Activated naive CD8-positive, alpha-beta T cell treated with anti-CD3 and anti-CD28 coated beads, Interleukin-2, amount 10 ng/mL, durations not matched to agents 7 days and 5 days (primary cell): ENCODE measurements at places on chromosomes 2 and 18.

- DNase-seq, result no peak
These were observed 912.5 kb upstream of the CRIM1 start for GRCh38 chr2:35443087-35443486.

GRCh38 chr2:108921096-108922030, 67.7 kb downstream of the EDAR start:
- no peak for DNase-seq

DNA sequence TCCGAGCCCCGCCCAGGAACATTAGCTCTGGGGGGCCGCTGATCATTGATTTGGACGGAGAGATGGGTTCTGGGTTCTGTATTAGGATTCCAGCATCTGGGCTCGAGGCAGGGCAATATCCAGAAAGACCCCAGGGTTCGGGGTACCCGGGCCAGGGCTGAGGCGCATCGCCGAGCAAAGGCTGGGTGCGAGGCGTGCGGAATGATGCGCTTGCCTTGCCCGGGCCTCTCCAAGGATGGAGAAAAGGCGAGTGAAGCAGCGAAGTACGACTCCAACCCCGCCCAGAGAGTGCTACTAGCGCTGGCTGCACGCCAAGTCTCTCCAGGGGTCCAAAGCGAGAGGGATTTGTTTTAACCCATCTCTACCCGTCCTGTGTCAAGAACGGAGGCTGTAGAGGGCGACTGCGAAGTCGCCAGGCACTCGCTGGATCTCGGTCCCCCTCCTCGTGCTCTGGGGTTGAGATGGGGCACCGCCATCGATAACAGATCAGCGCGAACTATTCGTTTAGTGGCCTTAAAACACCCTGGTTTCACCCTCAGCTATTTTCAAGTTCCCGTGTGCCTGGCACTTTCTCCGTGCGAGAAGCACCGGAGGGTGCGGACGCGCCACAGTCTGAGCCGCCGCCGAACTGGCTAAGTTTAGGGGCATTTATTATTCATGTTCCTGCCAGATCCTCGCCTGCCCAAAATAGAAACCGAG, 1.9 kb downstream of the ADCYAP1 start:
- DNase-seq, result peak; percentile 34

DNA sequence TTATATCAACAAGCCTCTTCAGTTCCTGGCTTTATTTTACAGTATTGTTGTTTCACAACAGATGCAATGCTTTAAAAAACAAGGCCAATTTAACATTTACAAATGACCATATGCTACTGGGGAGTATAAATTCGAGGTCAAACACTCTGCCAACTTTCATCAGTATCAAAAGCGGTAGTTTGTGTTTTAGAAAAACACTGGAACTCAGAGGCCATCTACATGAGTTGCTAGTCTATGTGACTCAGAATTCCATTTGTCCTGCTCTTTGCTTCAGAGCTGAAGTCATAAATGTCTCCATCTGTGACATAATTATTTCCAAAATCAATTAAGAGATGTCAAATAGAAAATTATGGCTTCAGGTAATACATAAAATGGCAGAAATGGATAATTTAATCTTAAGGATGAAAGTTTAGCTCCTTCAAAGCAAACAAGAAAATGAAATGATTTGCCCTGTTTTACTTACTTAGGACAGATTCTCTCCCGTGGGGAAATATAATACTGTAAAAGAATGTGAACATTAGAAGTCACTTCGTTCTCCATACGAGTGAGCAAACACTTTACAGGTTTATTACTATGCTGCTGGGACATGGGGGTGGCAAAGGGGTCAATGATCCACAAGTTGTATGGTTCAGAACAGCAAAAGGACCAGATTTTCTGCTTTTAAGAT, 3.7 kb downstream of the MEX3C start:
- no peak for DNase-seq

- DNase-seq, result no peak
These were observed 732.3 kb upstream of the CELF4 start for GRCh38 chr18:38297910-38298309.

- no peak for DNase-seq
These were observed 174.2 kb upstream of the OSR1 start for GRCh38 chr2:19532547-19533196.

- DNase-seq, result no peak
These were observed 177.8 kb downstream of the KIAA1328 start for GRCh38 chr18:37006742-37007141.

GRCh38 chr2:85763132-85763531, 9.3 kb downstream of the ATOH8 start:
- no peak for DNase-seq

GRCh38 chr2:219119422-219120043, 41.1 kb downstream of the NHEJ1 start:
- peak; percentile 49 for DNase-seq

- DNase-seq, result peak; percentile 24
These were observed 137.1 kb downstream of the CTIF start for GRCh38 chr18:48675912-48676311.

GRCh38 chr2:201932511-201932910, 101.1 kb upstream of the FZD7 start:
- DNase-seq, result no peak

GRCh38 chr18:12271376-12272235, 17.4 kb downstream of the CIDEA start:
- peak; percentile 75 for DNase-seq

DNA sequence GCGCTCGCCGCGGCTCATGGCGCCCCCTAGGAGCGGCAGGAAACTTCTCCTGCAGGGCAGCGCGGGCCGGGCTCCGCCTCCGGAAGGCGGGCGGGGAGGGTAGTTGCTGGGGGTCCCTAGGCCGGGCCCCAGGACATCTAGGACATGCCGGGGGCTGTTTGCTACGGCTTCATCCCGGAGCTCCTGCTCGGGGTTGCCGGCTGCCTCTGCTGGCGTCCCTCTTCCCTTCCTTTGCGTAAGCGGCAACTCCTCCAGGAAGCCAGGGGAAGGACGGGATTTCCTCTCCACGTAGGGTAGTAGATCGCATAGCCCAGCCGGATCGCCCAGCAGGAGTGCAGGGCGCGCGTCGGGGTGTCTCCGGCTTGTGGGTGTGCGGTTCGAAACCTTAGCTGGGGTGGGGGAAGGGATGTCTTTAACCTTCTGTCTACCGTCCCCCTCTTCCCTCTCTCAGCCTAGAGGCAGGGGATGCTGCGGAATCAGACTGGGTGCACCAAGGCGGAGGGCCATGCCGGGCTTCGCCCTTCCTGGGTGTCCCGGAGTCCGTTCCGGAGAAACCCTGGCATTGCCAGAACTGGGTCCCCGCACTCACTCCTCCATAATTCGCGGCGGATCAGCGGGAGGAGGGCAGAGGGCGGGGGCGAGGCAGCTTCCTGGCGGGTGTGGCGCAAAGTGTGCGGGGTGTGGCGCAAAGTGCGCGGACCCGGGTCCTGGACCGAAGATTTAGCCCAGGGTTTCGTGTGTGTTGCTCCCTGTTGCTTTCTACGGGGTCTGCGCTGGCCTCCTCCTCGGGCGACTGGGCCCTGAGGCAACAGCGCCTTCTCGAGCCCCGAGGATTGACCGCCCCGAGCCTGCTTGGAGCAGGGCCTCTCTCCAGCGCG, 12.2 kb upstream of the SKOR2 start:
- DNase-seq, result no peak

- no peak for DNase-seq
These were observed 111.1 kb downstream of the MEP1B start for GRCh38 chr18:32300914-32301313.

- DNase-seq, result no peak
These were observed 40.2 kb downstream of the MYOM1 start for GRCh38 chr18:3179430-3180089.

GRCh38 chr2:949384-950079, 1.1 kb upstream of the SNTG2 start:
- no peak for DNase-seq

DNA sequence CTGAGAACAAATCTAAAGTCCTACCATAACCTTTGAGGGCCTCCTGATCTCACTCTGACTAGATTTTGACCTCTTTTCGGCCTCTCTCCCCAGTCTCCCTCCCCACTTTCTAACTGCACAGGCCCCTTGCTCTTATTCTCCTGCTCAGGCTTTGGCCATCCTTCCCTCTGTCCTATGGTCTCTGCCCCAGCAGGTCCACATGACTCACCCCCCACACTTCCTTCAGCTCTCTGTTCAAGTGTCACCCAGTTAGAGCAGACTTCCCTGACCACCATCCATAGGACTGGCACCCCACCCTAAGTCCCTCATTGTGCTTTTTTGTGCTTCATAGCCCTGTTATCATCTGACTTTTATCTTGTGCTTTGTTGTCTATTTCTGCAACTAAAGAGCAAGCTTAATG, 41.2 kb upstream of the NT5C1B start:
- DNase-seq, result no peak

GRCh38 chr2:176647325-176648165, 378.3 kb downstream of the MTX2 start:
- no peak for DNase-seq

DNA sequence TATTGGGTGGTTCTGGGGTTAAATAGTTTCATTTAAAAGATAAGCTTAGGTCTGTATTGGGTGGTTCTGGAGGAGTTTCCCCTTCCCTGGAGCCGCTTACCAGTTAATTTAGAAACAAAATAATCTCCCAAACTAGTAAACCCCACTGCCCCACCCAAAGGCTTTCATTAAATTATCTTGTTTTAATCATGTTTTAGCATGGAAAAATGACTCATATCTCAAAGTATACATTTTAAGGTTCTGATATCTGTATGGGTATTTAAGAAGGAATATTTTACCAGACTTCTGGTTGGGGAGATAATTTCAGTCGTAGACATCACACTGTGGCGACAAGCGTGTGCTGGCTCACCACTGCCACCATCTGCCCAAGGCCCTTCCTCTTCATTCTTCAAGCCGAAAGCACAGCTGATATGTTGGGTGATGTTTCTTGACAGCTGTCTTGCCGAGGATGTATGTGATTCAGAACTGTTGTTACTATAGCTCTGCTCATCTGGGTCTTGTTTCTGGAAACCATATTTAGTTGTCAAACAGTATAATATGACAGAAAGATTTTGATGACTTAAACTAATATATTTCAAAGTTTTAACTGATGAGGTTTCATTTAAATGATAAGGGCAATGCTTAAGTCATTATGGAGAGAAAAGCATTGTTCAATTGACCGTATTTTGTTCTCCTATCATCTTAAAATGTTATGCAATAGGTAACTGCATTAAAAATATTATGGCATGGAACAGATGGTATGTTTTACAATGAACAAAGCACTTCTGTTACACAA, 5.1 kb downstream of the FIGLA start:
- DNase-seq, result no peak

DNA sequence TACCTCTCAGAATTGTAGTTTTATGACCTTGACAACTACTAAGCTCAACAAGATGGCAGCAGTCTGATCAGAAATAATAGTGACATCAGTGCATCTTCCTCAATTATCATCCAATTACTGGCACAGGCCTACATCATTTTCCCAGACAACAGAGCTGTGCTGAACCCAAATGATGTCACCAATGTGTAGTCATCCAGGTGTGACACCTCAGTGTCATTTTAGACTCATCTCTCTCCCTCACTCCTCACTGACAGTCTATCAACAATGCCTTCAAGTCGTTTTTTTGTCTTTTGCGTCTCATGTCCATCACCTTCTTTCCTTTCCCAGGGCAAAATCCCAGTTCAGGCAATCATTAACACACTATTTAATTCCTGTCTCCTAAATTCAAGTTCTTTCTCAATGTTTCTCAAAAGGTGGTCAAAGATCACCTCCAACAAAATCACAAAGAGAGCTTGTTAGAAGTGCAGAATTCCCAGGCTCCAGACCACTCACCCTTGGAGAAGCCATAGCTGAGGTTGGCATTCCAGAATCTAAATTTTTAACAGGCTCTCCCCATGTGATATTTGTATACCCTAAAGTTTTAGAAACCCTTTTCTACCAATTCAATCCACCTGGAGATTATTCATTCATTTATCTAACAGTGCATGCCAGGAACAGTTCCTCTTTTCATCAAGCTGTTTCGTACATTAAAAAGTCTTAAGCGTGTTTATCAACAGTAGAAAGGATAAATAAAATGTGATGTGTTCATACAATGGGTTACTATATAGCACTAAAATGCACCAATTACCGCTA, 125.3 kb upstream of the KLF7 start:
- no peak for DNase-seq

DNA sequence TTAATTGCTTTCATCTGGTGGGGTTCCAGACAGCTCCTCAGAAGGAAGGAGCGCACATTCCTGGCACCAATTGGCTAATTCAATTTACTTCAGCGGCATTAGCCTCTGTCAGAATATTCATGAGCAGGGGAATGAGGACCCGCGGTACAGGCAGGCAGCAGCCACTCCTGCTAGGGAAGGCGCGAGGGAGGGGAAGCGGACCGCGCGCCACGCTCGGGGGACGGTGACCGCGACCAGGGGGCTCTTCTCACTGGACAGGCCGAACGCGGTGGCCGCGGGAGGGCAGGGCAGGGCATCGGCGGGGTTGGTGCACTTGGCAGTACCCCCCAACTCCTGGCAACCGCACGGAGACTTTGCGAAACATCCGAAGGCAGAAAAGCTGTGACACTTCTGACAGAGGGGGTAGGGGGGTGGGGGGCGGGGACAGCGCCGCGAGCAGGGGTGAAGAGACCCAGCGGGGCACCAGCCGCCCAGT, at the start of gene CDH20:
TSS of gene CDH20 (plus strand) at position 160 of the 475 bp plus-strand sequence.
- DNase-seq, result no peak

DNA sequence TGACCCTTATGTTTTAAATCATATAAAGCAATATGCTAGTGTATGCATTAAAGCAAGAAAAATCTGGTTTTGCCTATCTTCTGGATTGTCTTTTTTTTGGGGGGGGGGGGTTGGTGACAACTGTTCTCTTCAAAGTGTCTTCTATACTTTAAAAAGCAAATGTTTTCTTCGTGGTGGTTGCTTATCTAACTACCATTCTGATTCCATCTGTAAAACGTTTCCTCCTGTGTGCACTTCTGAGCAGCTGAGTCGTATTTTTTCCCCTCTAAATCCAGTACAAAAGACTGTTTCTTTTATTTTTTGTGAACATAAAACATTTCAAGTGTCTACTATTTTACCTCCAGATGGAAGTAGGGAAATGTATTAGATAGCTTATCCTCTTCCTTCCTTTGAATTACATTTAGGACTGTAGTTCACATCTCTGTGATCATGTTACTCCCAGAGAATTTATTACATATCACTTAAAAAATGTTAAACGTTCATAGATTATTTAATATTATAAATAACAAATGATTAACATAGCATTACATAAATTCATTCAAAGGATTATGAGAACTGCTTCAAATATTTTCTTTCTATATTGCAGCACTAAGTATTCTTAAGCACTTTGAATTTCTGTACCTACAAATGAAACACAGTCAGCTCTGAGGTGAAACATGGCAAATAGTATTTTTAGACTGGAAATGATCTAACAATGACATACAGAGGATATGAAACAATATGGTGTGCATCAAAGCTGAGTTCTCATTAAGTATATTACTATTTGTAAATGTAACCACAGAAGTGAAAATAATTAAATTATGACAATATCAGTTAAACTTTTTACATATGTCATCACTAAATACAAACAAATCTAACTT, 56.4 kb downstream of the SCN3A start:
- no peak for DNase-seq

DNA sequence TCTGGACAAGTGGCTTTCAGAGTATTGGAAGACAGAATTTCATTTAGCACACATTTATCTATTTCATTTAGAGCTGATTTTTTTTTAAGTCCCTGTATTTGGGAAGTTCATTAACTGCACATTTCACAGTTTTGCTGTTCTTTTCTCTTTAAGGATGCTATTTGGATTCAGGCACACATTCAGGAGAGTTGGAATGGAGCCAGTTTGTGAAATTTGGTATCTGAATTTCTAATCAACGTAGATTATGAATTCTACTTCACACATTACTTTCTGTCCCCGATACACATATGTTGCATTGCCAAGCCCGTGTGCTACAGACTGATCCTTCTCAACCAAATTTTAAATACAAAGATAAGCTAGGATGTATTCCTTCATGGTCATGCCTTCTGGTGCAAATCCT, 503.9 kb downstream of the IRS1 start:
- no peak for DNase-seq

GRCh38 chr18:26700728-26701127, 152.4 kb upstream of the KCTD1 start:
- DNase-seq, result no peak
